ENCODE measurements at places on chromosomes 1 and 21. TPM values are rescaled to one million over a fixed set of nuclear protein-coding genes. Genes with fewer than 3 reads are reported as not detected.

DNA sequence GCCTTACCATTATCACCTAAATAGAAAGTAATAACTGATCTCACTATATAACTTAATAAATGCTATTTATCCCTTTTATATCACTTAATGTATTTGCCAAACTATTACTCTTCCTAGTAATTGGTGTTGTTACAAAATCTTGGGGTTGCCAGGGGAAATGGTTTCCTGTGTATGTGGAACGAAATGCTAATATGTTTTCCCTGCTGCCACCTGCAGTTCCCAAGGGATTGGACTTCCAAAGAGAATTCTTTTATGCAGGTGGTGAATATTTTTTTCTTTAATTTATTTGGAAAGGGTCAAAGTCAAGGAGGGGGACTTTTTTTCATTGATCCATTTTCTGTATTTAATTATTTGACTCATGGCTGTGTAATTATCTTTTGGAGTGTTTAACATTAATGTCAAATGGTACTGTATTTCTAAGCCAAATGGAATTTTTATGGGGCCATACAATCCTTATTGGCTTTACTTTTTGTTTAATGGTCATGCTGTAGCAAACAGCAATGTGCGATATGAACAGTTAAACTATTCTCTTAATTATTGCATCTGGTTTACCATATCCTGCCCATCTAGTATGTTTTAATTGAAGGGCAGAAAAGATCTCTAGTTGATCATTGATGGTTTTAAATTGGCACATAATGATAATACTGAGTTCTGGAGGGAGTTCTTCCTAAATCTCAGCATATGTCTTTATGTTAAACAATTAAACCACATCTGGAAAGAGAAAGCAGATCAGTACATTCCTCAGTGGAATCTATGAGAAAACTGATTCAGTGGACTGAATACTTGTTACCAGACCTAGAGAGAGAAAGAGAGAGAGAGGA is 486.3 kb downstream of the TTLL7 start:
- no peak for DNase-seq

- DNase-seq, result no peak
These were observed 7.2 kb downstream of the KISS1 start for GRCh38 chr1:204188959-204189639.

DNA sequence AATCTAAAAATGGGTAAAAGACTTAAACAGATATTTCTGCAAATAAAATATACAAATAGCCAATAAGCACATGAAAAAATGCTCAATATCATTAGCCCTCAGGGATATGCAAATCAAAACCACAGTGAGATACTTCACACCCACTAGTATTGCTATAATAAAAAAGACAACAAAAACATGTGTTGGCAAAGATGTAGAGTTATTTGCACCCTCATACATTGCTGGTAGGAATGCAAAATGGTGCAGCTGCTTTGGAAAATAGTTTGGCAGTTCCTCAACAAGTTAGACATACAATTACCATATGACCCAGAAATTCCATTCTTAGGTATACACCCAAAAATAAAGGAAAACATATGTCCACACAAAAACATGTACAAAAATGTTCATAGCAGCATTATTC is 30.2 kb downstream of the ZZZ3 start:
- DNase-seq, result no peak

DNA sequence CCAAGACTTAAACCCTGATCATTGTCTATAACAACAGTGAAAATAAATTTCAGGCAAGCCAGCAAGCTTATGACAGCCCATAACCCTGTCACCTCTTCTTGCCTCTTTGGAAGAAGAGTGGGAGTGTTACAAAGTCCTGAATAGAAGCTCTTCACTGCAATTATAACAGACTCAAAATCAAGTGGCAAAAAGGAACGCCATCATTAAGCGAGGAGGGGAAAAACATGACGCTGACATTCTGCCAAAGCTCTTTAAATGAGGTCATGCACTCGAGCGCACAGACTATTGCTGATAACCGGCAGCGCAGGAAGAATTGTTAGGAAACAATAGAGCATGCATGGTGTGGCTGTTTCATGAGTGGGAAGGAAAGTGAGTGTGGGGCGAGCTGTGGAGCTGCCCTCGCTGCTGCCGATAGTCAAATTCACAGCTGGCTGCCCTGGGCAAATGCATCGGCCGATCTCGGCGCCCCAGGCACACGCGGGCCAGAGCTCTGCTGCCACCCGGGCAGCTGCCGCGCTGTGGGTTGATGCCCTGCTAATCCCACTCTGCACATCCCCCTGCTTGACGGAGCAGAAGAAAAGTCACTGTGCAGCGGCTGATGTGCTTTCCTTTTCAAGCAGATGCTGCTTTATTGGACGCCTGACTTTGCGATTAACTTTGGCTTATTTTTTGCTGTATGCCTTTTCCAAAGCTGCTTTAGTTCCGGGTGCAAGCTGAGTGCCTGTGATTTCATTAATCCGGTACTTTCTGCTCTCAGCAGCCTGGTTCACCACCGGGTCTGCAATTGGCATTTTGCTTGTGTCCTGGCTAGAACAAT is 102.4 kb upstream of the ST6GALNAC5 start:
- no peak for DNase-seq

- DNase-seq, result peak; percentile 88
These were observed 70.9 kb upstream of the POU3F1 start for GRCh38 chr1:38117444-38117887.

Gene RIPPLY3
- not detected for total RNA-seq

Gene KRTAP19-1
- not detected for total RNA-seq

Gene VANGL2
- total RNA-seq, result 2.3 TPM
